ENCODE measurements at places on chromosomes 2 and 18.
A peak's percentile ranks its signal among the peaks of the same experiment; 100 is the strongest.

DNA sequence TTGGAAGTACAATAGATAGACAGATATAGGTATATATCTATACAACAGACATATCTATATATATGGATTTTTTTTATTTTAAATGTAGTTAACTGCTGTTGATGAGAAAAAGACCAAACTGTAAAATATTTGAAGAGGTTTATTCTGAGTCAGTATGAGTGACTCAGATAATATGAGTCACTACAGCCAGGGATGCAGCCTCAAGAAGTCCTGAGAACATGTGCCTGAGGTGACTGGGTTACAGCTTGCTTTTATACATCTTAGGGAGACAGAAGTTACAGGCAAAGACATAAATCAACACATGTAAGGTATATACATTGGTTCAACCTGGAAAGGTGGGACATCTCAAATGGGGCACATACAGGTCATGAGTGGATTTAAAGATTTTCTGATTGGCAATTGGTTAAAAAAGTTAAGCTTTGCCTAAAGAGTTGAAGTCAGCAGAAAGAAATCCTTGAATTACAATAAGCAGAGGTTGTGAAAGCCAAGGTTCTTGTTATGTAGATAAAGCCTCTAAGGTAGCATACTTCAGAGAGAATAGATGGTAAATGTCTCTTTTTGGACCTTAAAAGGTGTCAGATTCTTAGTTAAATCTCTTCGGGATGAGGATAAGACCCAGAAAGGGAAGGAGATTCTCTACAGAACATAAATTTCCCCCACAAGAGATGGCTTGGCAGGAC is 149.9 kb downstream of the RBM43 start:
- no peak for DNase-seq

DNA sequence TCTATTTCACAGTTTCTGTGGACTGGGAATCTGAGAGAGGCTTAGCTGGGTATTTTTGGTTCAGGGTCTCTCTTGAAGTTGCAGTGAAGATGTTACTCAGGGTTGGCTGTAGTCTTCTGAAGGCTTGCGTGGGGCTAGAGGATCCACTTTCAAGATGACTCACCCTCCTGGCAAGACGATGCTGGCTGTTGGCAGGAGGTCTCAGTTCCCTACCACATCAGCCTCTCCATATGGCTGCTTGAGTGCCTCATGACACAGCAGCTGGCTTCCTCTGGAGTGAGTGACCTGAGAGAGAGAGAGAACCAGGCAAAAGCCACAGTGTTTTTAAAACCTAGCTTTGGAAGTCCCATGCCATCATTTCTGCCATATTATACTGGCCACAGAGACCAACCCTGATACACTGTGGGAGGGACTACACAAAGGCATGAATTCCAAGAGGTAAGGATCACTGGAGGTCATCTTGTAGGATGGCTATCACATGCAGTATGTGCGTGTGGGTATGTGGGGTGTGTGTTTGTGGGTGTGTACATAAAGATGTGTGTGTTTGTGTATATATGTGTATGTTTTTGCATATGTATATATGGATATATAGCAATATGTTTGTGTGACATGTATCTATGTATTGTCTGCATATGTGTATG is 25.1 kb downstream of the DNPEP start:
- DNase-seq = peak; percentile 56

DNA sequence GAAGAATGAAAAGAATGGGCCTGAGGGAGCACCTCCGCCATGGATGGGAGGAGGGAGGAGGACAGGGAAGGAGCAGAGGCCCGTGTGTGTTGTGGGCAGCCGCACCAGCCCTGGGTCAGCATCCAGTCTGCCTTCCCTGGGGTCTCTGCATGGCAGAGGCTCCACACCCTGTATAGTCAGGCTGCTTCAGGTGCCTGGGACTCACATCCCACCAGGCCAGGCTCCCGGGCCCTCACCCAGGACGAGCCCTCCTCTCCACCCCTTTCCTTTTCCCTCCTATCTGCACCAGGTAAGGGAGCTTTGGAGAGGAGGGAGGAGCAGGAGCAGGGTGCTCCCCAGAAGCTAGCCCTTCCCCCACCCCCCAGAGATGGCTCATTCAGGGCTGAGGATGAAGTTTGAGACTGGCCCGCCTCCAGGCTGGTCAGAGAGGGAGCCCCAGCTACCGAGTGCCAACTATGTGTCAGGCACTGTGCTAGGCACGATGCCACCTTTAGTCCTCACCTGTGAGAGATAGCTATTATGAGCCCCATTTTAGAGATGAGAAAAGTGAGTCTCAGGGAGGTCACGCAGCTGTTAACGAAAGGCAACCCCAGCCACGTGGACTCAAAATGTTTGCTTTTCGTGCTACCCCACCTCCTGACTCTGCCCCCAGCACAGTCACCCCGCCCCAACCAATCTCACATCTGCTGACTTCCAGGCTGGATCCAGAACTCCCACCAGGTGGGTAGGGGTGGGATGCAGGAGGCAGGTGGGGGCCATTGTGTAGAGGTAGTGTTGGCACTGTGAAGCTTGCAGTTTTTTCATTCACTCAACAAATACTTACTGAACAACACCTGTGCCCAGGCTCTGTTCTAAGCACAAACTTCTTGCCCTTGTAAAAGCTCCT is 242.1 kb downstream of the DYSF start:
- DNase-seq = no peak

DNA sequence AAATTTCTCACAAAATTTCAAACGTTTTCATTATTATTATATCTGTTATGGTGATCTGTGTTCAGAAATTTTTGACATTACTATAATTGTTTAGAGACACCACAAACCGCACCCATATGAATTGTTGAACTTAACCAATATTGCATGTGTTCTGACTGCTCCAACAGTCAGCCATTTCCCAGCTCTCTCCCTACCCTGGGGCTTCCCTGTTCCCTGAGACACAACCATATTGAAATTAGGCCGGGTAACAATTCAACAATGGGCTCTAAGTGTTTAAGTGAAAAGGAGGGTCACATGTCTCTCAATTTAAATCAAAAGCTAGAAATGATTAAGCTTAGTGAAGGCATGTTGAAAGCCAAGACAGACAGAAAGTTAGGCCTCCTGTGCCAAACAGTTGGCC is 424.0 kb downstream of the DSC3 start:
- DNase-seq = no peak
